ENCODE measurements at places on chromosomes 1 and 21.

DNA sequence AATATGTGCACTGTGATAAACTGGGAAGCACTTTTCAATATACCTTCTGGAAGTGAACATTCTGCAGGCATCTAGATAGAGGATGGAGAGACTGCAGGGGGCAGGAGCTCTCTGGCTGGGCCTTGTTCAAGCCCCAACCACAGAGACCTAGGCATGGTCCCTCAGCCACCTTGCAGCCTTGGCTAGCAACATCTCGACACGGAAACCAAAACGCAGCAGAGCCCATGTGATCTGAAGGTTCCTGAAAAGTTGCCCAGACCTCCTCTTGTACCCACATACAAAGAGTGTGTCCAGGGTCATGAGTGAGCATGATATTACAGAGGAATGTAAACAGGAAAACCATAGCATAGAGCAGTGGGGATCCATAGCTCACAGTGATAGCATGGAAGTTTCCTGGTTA is 33.1 kb upstream of the SAMD11 start:
- no peak for DNase-seq

GRCh38 chr1:119885903-119886783 is 10.2 kb downstream of the ADAM30 start:
- DNase-seq: peak; percentile 56

- no peak for DNase-seq
Measured at GRCh38 chr1:29746076-29746665, 509.8 kb downstream of the PTPRU start.

GRCh38 chr1:175166746-175167145 is 25.8 kb downstream of the KIAA0040 start:
- DNase-seq: no peak

- DNase-seq: no peak
Measured at GRCh38 chr1:6502000-6502891, 10.8 kb upstream of the PLEKHG5 start.

GRCh38 chr1:116096013-116096618 is 15.1 kb upstream of the MAB21L3 start:
- DNase-seq: no peak

- DNase-seq: peak; percentile 95
Measured at GRCh38 chr1:9473032-9473807, 66.0 kb upstream of the SLC25A33 start.

- DNase-seq: no peak
Measured at GRCh38 chr1:94486990-94487389, 54.6 kb downstream of the F3 start.

DNA sequence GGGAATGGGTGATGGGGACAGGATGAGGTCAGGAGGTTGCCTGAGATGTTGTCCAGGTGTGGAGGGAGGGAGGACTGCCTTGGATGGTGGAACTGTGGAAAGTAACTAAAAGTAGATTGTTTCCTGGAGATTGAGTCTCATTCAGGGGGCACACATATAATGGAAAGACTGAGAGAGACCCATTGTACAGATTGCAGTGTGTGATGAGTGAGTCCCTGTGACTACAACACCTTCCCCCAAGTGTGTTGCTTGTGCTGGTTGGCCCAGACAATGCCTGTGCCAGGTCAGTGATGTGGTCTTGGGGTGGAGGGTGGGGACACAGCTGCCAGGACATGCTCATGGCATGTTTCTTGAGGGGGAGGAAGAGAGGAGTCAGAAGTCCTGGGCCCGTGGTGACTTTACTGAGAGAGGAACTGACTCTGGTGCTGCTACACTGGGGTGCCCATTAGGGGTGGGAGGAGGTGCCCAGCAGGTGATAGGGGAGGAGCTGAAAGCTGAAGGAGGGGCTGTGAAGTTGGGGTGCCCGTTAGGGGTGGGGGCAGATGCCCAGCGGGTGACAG is 5.2 kb downstream of the SNAP47 start:
- DNase-seq: no peak

GRCh38 chr1:167746988-167747655 is 25.3 kb downstream of the MPZL1 start:
- DNase-seq: no peak

DNA sequence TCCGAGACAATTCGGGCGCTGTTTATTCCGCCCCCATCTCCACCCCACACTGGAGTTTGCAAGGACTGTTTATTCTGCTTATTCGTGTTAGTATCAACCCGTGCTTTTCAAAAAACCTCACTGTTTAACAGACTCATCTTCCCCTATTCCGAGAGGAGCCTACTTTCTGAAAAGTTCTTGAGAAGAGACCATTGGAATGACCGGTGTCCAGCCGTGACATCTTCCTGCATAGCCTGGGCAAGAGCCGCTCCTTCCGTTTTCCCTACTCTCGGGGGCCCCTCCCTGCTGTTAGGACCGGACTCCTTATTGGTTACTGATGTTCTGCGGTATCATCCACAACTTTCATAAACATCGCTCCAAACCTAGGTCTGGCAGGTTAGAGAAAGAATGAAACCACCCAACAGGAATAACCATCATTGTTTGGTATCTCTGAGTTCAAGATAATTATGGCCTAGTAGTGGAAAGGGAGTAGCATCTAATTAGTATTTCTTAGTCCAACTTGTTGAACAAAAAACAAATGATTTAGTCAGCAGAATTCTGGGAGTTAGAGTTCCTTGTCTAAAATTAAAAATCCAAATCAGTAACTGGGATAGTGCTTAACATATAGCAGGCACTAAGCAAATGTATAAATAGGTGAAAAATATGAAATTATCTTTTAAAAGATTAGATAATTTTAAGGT is 837 bp downstream of the STXBP3 start:
- DNase-seq: peak; percentile 89

GRCh38 chr1:46394872-46395465 is 852 bp downstream of the FAAH start:
- no peak for DNase-seq

DNA sequence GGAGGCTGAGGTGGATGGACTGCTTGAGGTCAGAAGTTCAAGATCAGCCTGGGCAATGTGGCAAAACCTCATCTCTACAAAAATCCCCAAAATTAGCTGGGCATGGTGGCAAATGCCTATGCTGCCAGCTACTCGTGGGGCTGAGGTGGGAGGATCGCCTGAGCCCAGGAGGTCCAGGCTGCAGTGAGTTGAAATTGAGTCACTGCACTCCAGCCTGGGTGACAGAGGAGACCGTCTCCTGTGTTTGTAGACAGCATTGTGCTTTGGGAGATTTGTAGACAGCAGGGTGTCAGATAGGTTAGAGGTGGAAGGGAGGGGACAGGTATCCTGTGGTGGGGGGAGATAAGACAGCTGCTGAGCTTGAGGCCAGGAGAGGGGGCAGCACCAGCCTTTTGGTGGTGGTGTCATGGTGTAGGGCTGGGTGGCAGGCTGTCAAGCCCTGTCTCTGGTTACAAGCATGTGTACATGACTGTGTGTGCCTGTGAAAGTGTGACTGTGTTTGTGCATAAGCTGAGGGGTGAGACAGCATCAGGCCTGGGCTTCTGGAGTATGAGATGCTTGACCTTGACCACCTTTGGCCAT is 15.2 kb downstream of the PPFIA4 start:
- DNase-seq: no peak

DNA sequence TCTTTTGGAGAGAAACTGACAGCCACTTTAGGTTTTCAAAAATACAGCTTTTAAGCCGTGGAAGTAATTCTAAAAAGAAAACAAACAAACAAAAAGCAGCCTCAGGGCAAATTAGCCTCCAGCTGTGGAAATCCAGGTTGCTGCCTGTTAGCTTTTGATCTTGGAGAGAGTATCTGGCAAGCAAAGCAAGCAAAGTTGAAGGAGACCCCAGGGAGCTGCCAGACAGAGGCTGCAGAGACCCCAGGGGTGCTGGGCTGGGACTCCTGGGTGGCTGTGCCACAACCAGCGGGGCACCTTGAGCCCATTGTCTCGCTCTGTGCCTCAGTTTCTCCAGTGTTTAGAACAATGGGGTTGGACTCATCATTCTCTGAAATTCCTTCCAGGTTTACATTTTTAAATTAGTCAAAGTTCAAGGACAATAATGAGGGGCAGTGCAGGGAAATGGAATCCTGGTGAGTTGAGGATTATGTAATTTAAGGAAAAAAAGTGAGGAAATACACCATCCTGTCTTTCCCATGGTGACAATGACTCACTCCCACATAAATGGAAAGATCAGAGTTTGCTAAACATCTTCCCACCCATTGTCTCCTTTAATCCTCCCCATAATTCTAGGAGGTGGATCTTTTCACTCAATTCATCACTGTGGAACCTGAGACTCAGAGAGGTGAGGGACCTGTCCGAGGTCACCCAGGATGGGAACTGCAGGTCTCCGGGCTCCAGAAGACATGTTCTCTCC is 480.5 kb downstream of the MATN1 start:
- no peak for DNase-seq

DNA sequence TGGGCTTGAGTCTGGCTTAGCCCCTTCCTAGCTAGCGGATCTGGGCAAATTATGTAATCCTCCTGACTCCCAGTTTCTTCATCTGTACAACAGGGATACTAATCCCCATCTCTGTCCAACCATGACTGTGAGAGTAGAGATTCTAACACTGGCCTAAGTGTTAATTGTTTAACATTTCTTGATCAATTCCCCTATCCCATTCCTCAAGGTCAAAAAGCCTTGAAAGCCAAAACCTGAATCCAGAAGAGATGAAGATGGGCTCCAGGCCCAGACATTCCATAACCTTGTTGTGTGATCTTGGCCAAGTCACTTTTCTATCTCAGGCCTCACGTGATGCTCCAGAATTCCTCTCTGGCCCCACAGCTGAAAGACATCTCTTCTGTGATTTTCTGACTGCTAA is 18.8 kb upstream of the PHLDA3 start:
- no peak for DNase-seq

DNA sequence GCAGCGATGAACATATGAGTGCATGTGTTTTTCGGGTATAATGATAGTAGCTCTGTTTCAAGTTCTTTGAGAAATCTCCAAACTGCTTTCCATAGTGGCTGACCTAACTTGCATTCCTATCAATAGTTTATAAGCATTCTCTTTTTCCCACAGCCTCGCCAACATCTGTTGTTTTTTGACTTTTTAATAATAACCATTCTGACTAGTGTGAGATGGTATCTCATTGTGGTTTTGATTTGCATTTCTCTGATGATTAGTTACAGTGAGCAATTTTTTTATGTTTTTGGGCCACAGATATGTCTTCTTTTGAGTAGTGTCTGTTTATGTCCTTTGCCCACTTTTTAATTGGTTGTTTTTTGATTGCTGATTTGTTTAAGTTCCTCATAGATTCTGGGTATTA is 10.6 kb upstream of the RUNX1 start:
- peak; percentile 69 for DNase-seq

GRCh38 chr1:241962153-241962552 is 4.6 kb downstream of the BECN2 start:
- no peak for DNase-seq

DNA sequence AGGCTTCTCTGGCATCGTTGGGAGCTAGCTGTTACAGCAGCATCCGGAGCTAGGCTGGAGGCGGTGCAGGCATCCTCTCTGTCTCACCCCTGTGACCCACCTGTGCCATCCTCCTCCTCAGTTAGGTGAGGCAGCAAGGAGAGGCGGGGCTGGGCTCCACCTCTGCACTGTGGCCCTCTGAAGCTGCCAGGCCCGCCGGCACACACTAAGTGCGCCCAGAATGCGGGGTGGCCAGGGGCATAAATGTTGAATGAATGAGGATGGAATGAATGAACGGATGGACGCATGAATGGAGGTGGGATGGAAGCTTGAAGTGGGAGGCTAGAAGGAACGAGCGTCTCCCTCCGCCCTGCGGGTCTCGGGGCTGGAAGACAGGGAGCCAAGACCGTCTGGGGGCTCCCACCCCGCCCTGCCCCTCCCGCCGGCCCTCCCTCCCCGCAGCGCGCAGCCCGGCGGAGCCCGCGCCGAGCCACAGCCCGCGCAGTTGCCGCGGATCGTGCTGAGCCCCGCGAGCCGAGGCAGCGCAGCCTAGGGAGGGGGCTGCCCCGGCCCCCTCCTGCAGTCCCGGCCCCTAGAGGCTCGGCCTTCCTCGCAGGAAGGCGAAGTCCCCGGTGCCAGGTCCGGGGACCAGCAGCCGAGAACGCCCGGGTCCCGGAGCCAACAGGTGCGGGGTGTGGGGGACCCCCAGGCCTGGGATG is at the start of gene HCRTR1:
Gene HCRTR1 (plus strand): TSS at position 472 of the 698 bp plus-strand sequence. CDS start 1,504 bp downstream, outside the sequence.
- DNase-seq: no peak

- no peak for DNase-seq
Measured at GRCh38 chr1:182627622-182628021, 23.4 kb upstream of the RGS16 start.

DNA sequence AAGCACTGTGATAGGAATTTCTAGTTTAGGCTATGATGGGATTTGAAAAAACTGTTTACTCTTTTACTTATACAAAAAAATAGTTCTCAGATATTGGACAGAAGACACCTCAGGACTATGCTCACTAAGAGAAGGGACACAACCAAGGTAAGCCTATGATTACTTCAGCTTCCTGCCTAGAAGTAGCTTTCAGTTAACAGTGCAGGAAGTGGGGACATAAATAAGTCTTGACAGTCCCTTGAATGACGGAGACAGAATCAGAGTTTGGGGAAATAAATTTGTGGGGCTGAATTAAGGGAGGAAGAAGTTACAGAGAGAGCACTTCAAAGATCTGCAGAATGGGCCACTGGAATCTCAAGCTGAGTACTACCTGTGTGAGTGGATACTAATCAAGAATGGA is 53.8 kb upstream of the OLFM3 start:
- DNase-seq: no peak

- DNase-seq: no peak
Measured at GRCh38 chr1:186578325-186579016, 101.8 kb downstream of the PTGS2 start.

- no peak for DNase-seq
Measured at GRCh38 chr21:28856588-28857250, 136.0 kb downstream of the LTN1 start.

DNA sequence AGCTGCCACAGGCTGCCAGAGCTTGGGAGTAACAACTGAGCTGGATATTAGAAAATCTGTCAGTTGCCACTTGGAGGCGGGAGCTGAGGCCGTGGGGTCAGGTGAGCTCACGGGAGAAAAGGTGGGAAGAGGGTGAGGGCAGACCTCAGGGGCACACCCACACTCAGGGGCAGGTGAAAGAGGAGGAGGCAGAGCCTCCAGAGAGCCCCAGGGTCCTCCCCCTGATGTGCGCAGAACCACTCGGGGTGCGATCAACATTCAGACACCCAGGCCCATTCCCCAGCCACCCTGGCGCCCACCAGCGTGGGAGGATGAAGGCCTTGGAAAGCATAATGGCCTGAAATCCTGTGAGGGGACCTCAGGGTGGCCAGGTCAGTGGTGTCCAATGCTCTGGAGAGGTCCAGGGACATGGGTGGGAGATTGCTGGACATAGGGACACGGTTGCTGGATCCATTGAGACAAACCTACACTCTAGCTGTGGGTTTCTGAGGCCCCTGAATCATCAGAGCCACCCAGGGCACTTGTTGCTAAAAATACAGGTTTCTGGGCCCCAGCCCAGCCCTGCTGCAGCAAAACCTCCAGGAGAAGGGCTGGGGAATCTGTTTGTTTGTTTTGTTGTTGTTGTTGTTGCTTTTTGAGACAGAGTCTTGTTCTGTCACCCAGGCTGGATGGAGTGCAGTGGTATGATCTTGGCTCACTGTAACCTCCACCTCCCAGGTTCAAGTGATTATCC is 49.4 kb upstream of the GPR153 start:
- DNase-seq: no peak

- DNase-seq: no peak
Measured at GRCh38 chr1:119636491-119637089, 11.5 kb downstream of the ZNF697 start.

GRCh38 chr1:17163371-17163770 is 41.6 kb upstream of the PADI1 start:
- DNase-seq: no peak

All from EL (cell line).